ENCODE measurements at places on chromosomes 12 and 14.

- DNase-seq: peak; percentile 95
Measured at GRCh38 chr12:132444957-132445883, 44.7 kb upstream of the FBRSL1 start.

DNA sequence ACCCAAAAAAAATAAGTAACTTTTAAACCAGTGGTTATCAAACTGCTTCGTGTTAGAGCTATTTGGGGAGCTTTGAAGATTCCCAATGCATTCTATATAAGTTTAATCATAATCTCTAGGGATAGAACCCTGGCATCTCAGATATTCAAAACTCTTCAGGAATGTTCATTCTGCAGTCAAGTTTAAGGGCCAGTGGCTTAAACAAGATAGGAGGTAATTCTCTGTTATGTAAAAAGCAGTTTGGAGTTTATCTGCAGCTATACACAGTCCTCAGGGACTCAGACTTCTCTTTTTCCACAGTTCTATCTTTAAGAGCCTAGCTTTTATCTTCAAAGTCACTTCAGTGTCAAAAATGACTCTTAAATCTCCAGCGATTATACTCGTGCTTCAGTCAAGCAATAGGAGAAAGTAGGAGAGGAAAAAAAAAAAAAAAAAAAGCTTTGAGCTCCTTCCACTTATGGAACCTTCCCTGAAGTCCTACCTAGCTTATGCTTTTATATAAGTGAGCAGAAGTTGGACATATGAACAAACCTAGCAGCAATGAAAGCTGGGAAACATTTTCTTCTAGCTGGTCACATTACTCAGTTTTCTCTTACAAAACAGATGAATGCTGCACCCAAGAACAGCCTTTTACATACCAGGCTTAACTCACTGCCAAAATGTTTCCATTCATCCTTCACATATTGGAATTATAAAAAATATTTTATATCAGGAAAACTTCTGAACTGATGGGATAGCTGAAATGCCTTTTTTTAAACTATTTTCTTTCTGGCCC, 302.8 kb downstream of the FSCB start:
- no peak for DNase-seq

GRCh38 chr12:76123259-76124212, 39.1 kb upstream of the NAP1L1 start:
- no peak for DNase-seq

DNA sequence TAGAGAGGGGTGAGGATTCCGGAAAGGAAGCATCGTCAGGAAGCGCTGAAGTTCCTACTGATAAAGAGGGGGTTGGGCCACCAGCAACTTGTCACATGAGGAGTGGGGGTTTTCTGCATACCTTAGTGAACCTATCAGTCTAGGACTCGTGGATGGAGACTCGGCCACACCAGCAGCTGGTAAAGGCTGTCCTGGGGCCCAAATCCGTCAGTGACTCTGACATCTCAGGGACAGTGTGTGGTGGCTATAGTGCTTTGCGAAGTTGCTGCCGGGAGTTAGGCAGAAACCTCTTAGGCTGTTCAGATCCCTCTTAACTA, 16.4 kb downstream of the RNASE2 start:
- DNase-seq: no peak

- no peak for DNase-seq
Measured at GRCh38 chr12:28618171-28618570, 427.9 kb downstream of the CCDC91 start.

DNA sequence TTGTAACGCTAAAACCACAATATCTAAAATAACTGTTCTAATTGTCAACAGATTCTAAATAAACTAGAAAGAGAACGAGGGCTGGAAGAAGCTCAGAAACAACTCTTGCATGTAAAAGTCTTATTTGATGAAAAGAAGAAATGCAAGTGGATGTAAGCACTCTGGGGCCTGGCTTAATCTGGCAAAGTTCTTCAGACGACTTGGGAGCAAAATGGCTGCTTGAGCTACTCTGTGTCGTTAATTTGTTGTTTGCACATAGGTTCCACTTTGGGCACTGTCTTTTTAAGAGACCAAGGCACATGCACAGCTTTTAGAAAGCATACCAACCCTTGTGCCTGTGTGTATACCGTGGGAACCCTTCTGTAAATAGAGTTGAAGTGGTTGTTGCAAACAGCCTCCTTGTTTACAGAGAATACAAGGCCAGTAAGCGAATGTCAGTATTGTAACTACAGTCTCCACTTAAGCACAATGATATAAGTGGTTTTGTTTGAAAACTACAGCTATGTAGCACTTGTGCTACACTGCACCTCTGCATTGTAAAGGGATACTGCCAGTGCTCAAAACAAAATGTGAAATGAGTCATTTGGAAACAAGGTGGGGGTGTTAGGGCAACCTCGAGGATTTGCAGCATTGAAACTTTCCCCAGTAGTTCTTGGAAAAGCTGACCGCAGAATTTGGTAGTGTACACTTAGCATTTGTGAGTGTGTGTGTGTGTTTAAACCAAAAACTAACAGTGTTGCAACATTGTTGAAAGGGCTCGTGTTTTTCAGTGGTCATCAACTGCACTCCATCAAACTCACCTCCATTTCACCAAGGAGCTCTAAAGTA, 154.3 kb downstream of the CEP83 start:
- no peak for DNase-seq

Data from NB4 (cell line).